ENCODE measurements at places on chromosomes 3 and 15.

GRCh38 chr15:38002883-38003477, 68.5 kb downstream of the TMCO5A start:
- DNase-seq = peak; percentile 6

DNA sequence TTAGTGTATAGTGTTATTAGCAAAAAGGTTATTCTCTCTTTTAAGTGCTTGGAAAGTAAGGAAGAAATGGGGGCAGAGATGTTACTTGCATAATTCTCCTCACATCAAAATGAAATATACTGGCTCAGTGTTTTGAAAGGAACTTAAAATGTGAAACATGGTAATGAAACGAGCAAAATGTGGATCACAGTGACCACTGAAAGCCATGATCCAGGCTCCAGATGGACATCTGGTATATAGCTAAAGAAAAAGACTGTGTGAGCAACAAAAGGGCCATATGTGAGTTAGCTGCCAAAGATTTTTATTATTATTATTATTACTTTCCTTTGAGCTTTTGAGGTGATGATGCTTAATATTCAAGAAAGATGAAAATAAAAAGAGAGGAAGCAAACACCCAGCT, 89.6 kb downstream of the GAP43 start:
- DNase-seq = no peak

DNA sequence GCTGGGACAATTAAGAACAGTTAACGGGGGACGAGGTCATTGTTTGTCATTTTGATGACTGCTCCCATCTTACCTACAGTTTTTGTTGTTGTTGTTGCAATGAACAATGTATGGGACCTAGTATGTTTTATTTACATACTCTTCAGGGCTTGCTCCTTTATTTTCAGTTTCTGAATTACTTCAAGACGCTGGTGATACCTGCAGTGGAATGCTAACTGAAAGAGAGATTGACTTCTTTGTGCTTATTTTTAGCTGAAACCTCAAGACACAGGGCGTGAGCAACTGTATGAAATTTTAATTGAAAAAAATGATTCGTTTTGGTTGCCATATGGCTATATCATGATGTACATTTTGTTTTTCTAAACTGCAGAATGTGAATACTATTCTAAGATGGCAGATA, 297.9 kb downstream of the EDEM1 start:
- no peak for DNase-seq

GRCh38 chr3:170622369-170623159, 36.7 kb upstream of the SLC7A14 start:
- DNase-seq = no peak

DNA sequence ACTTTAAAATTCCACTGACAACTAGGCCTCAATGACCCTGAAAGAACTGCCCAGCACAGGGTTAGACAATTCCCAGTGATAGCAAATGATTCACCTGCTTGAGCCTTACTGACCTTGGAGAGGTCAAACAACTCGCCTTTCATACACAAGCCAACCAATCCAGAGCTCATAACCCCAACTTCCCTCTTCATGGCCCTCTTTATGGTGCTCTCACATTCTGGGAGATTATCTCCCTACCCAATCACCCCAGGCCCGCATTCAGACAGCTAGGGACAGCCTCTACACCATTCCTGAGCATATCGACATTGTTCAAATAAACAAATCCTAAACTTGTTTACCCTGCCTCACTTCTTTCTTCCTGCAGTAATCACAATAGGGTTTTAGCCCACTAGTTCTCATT, 32.2 kb upstream of the COLQ start:
- DNase-seq = no peak

DNA sequence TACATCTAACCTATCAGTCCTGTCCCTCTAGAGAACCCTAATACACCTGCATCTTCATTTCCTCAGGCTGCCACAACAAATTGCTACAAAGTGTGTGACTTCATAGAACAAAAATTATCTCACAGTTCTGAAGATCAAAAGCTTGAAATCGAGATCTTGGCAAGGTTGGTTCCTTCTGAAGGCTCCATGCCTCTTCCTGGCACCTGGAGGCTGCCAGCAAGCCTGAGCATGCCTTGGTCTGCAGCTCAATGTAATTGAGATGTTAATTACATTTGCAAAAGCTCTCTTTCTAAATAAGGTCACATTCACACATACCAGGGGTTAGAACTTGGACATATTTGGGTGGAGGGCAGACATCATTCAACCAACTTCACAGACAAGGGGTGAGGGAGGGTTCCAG, 86.4 kb upstream of the ABHD17C start:
- DNase-seq = no peak

DNA sequence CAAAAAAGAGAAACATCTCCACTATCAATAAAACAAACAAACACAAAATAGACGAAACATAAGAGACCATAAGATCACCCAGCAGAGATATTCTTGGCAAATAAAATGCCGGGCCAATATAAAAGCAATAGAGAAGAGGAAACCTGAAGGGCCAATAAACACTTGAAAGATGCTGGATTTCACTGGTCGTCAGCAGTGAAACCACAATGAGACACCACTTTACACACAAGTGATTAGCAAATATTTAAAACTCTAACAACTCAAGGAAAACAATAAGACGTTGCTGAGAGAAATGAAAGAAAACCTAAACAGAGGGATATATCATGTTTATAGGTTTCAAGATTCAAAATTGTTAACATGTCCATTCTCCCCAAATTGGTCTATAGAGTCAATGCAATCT, 148.5 kb downstream of the WDR76 start:
- no peak for DNase-seq

DNA sequence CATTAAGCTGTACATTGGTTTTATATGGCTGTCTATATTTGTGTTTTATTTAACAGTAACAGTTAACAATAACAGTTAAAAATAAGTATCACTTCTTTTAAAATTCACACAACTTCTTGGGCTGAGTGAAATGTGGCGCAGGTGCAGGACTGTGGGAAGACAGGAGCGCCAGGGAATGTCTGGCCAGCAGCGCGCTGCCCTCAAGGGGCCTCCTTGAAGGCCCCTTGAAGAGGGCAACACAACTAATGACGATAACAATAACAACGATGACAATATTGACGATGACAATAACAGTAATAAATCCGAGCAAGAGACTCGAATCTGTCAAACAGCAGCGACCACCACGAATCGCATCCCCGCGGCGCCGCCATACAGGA, 411 bp upstream of the PPP2R3A start:
- no peak for DNase-seq

DNA sequence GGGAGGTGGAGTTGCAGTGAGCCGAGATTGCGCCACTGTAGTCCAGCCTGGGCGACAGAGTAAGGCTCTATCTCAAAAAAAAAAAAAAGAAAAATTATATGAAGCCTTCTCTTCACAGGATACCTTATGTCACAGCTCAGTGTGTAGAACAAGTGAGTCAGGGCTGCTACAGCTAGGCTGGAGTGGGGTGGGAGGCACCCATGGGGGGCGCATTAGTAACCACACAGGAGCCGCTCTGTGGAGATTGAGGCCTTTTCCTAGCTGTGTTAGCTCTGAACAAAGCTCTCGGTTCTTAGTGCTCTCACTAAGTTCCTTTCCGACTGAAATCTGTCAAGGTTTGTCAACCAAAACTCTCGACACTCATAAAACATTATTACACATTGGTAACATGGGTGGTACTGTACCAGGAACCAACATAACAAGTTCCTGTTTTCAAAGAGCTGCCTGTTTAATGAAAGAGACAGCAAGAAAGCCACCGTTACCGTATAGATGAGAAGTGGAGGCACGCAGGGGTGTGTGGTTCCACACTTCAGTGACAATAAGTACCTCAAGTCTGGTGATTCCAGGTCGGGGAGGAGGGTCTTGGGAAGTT, 4.5 kb downstream of the LRRC31 start:
- DNase-seq = no peak

GRCh38 chr15:64634576-64635498, 140.6 kb downstream of the RBPMS2 start:
- peak; percentile 18 for DNase-seq
